ENCODE measurements at places on chromosomes 6 and 20.

DNA sequence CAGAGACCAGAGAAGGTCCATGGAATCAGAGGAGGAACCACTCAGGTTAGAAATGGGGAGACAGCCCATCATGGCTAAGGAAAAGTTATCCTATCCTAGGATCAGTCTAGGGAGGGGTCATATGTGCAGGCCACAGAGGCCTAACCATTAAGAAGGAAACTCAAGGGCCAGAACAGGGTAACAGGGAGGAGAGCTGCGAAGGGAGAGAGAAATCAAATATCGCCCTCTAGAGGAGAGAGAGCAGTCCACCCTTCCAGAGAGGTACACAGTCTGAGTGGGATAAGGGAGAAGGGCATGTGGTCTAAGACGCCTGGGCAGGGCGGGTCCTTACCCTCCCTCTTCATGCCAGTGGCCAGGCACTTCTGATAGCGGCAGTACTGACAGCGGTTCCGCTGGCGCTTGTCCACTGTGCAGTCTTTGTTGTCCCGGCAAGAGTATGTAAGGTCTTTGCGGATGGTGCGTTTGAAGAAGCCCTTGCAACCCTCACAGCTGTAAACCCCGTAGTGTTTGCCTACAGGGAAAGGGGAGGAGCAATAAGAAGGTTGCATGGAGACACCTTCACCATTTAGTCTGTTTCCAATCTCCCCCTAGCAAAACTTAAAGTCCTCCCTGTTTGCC is 2.9 kb downstream of the RXRB start:
- DNase-seq = peak; percentile 33

- DNase-seq = no peak
Observed at GRCh38 chr6:167861424-167861823, 34.7 kb downstream of the AFDN start.

- DNase-seq = no peak
Observed at GRCh38 chr6:142784344-142784743, 160.6 kb downstream of the HIVEP2 start.

DNA sequence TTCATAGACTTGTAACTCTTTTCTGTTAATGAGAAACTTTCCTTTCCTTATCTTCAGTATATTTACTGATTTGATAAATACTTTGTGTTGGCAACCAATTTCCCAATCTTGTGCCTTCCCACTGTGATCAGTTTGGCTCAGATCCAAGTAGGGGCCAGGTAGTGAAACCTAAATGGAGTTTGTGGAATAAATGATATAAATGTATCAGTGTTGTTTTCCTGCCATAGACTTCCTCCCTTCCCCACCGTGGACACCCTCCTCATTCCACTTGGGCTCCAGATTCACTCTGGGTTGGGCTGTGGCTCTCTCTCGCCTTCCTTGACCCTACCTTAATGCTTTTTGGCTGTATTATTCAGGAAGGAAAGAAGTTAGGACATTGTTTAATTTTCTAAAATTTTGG is 1.3 kb downstream of the ZKSCAN3 start:
- no peak for DNase-seq

GRCh38 chr6:40583709-40584108 is 3.5 kb downstream of the LRFN2 start:
- DNase-seq = no peak

- no peak for DNase-seq
Observed at GRCh38 chr20:38197619-38198018, 32.5 kb upstream of the TGM2 start.

DNA sequence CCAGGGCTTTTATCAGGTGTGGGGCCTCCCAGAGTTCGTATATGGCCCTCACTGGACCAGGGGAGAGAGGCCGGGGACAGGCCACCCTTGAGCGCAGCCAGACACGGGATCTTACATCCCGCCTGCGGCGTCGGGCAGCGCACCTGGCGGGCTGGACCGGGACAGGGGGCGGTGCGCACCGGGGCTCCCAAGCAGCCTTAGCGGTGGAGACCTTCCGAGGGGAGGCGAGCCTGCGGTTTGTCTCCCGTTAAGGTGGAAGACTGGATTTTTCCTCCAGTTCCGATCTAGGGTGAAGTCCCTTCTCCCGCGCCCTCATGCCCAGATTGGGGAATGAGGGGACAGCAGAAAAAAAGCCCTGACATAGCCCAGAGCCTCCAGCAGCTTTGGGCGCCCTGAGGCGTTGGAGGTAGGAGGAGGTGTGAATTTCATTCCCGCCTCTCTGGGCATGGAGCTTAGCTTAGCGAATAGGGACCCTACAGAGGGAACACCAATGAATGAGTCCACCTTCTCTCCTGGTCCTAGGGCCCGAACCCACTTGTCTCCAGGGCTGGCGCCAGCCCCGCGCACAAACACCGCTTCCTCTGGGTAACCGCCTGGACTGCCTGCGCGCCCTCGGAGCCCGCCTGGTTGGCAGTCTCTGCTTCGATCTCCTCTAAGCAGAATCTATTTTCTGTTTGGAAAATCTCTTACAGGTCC is 6.7 kb upstream of the LAMP5 start:
- DNase-seq = no peak

DNA sequence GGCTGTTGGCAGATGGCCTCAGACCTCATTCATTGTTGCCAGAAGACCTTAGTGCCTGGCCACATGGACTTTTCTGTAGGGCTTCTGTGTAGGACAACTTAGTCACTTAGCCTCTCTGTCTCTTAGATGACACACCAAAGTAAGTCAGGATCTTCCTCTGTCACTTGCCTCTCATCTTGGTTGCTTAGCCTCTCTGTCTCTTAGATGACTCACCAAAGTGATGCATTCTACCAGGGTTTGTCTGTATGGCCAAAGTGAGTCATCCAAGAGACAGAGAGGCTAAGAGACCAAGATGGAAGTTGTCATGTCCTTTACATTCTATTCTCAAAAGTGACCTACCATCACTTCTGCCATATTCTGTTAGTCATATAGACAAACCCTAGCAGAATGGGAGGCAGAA is 255.9 kb upstream of the DEFB112 start:
- DNase-seq = no peak

DNA sequence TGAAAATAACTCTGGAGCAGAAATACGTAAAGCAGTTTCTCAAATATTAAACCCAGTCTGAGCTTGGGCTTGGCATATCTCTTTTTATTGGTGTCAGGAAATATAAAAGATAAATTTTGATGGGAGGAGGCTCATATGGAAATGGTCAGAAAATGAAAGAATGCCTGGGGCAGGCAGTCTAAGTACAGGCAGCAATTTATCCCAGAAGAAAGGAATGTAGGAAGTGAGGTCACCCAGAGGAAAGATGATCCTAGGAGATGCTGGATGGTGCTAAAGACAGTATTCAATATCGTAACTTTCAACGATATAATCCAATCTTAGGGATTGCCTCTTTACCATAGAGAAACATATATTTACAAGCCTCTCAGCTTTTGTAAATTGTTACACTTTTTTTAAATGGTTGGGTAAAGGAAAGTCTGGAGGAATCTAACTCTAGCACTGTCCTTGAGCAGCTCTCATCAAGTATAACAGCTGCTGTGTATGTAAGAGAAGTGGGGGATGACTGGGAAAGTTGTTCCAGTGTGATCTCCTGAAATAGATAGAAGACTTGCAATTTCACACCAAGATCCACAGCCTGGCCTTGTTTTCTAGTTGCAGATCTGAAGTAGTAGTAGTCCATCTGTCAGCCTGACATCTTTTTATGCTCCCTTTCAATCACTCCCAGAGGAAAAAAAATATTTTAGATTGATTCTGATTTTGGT is 256.9 kb upstream of the SASH1 start:
- peak; percentile 14 for DNase-seq

DNA sequence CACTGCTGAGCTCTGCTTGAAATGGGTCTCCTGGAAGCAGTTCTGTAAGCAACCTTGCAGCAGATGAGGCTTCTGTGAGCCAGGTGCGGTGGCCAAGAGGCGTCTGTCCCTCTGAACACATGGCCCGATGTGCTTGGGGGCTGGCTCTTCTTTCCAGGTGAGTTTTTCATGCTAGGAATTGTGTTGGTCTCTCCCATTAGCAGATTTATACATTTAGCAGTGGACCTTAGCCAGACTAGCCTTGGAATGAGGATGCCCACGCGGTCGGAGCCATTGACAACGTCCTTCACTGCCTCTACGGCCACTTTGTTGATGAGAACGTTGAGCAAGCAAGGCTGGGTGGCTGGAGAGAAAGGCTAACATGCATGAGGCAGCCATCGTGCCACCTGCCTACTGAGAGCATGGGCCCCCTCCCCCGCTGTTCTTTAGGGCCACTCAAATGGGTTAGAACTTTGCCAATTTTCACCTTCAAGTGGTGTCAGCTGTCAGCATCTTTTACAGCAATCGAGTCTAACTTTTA is 33.5 kb downstream of the ERMARD start:
- no peak for DNase-seq

DNA sequence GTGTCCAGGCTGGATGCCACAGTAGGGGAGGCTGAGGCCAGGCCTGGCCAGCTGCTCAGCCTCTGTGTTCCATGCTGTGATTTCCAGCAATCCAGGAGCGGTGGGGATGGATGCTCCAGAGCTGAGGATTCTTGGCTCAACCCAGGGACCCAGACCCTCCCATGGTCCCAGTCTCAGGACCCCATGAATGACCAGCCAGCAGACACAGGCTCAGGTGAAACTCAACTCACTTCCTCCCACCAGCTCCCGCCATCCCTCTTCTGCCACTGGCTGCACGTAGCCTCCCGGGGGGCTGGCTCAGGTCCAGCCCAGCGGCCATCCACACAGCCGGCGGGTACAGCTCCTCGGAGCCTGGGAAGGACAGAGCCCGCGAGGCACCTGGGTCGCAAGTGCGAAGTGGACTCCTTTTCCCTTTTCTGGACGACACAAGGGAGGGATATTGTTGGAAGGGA is 54.5 kb upstream of the DACT2 start:
- no peak for DNase-seq

- DNase-seq = peak; percentile 57
Observed at GRCh38 chr20:48686238-48687116, 141.3 kb downstream of the PREX1 start.

DNA sequence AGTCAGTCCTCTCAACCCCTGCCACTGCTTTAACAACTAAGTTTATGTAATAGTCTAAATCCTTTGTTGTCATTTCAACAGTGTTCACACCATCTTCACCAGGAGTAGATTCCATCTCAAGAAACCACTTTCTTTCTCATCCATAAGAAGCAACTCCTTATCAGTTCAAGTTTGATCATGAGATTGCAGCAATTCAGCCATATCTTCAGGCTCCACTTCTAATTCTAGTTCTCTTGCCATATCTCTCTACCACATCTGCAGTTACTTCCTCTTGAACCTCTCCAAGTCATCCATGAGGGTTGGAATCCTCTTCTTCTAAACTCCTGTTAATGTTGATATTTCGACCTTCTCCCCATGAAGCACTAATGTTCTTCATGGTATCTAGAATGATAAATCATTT is 57.9 kb upstream of the FOXO3 start:
- no peak for DNase-seq

DNA sequence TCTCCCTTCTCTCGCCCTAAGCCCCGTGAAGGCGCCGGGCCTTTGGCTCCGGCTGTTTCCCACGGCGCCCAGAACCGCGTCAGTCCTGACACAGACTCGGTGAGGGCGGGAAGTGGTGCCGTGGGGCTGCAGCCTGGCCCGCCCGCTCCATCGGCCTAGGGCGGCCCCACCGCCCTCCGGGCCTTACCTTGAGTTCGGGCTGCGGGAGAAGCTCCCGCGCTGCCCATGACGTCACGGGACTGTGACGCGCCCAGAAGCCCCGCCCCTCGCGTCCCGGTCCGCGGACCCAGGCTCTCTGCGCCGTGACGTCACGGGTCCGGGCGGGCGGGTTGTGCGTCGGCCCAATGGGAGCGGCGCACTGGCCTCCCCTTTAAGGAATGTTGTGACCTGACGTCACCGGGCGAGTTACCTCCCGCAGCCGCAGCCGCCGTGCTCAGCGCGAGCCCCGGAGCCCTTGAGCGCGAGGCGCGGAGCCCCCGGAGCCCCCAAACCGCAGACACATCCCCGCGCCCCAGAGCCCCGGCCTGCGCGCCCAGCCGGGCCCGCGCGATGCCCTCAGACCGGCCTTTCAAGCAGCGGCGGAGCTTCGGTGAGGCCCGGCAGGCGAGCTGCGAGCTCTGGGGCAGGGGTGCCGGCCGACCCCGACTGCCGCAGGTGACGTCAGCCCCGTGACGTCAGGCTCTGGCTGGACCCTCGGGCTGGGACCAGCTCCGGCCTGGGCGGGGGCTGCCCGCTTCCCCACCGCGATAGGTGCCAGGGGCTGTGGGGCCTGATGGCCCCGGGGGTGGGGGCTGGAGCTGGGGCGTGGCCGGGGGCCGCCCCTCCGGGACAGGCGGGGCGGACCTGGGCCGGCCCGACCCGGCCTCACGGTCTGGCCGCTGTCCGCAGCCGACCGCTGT is at the start of gene MAP1LC3A:
Gene MAP1LC3A, plus strand, starts transcription at position 399 of the 899 bp plus-strand sequence. Its CDS starts 151 bp downstream, at position 550.
- peak; percentile 59 for DNase-seq

- DNase-seq = no peak
Observed at GRCh38 chr20:36824142-36824940, 50.8 kb upstream of the DSN1 start.

DNA sequence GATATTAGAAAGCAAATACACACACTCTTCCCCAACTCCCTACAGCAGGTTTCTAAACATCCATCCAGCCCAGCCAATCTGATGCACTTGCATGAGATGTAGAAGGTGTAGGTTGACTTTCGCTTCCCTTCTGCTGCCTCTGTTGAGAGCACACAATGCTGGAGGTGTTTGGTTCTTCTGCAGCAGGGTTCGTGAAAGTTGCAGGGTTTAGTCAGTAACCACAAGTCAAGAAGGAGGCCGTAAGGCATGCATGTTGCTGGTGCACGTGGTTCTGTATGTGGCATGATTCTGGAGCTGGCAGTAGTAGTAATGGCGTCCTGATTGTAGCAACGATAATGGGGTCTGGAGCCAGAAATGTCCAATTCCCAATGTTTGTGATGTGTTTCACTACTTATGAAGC is 53.0 kb downstream of the DEK start:
- no peak for DNase-seq

DNA sequence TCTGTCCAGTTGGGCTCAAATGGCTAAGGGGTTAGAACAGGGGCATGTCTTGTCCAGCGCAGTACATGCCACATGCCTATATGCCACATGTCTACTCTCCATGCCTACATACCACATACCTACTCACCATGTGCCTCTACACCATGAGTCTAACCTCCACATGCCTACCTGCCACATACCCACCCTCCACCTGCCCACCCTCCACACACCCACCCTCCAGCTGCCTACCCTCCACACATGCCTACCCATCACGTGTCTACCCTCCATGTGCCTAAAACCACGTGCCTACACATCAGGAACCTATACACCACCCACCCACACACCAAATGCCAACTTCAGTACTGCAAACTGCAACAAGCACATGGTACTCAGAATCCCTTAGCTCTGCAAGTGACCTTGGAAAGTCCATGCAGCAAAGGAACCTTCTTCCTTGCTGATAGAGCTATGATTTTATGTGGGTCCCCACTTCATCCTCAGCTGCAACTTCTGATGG is 113.0 kb upstream of the CST7 start:
- no peak for DNase-seq

- no peak for DNase-seq
Observed at GRCh38 chr6:106113256-106113959, 27.3 kb downstream of the PRDM1 start.
